Activated CD4-positive, alpha-beta T cell treated with anti-CD3 and anti-CD28 coated beads for 36 hours (primary cell): ENCODE measurements at places on chromosomes 16 and 17.

DNA sequence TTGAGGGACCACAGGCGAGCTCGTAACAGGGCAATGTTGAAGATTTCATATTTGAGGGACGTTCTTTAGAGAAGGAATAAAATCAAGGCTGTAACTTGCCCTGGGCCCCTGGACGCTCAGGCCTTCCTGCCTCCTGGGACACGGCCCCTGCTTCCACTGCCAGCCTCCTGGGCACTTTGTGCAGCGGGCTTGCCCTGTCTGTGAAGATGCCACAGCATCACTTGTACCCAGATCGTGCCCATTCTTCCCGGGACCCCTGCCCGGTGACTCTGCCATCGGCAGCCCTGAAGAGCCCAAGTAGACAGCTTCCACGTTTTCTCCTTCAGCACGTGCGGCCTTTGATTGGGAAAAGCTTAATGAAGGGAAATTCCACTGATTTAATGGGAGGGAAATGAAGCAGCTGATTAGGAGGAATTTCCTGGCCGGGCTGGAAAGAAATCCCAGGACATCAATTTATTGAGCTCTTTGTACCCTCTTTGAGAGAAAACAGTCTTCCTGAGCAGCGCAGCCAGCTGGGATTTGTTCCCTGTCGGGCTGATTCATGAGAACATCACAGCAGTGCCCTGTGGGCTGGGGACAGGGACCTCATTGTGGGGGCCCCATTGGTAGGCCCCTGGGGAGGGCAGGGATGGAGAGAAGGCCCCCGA, 71.5 kb downstream of the CRISPLD2 start:
- no peak for DNase-seq

DNA sequence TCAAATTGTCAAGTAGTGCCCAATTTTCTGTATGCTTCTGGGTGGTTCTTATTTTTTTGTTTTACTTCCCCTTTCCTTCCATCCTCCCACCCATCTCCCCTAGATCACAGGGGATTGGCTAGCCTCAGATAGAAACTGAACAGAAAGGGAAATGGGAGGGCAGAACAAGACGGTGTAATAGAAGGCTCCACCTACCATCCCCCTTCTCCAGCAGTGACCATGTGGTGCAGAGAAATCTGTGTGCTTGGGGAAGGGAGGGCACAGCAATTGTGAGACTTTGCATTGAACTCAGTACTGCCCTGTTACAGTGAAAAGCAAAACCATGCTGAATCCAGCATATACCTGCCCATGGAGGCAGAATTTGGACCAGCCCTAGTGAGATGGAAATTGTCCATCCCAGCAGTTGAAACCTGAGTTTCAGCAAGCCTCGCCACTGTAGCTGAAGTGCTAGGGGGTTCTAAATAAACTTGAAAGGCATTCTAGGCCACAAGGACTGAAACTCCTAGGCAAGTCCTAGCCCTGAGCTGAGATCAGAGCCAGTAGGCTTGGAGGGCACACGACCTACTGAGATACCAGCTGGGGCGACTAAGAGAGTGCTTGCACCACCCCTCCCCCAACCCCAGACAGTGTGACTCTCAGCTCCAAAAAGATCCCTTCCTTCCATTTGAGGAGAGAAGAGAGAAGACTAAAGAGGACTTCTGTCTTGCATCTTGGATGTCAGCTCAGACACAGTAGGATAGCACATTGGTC, 5.2 kb downstream of the SLFN11 start:
- peak; percentile 30 for DNase-seq

DNA sequence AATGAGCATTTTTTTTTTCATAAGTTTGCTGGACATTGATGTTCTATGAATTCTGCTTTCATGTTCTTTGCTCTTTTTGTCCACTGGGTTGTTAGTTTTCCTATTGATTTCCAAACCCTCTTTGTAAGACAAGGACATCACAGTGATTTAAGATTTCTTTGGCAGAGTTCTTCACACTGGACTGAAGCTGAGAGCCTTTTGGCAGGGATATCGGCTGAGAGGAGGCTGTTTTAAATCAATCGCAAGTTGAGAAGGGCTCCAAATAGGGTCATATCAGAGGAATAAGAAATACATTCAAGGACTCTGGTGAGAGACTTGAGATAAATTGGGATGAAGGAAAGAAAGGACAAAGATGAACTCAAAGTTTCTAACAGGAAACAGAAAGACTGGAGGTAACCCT, 165.8 kb upstream of the AXIN2 start:
- no peak for DNase-seq

DNA sequence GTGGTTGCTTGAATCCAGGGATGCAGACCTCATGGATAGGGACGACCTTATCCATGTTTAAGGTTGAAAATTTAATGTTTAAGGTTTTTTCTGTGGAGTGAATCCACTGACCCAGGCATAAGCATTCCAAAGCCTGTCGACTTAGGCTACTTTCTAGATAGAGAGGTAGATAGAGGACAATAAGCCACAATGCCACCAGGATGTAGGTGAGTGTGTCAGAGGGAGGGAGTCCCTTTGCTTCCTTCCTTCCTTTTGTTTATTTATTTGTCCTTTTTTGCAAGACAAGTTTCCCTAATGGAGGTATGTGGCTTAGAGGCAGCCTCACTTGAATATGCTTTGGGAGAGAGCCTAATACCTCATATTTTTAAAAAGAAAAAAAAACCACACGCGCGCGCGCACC, 834.2 kb upstream of the SOX9 start:
- DNase-seq, result no peak

DNA sequence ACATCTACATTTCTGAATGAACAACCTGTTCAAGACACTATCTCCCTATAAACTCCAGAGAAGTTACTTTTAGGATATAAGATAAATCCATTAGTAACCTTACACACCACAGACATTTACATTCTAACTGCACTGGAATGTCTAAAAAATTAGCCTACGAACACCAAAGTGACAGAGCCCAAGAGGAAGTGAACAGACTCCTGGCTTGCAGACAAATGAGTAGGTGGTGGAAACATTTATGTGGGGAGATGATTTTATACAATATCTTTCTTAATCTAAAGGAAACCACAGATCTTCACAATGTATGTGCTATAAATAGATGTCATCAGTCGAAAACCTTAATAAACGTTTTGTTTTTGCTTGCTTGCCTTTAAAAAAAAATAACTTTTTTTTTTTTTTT, 18.8 kb downstream of the ZNF652 start:
- peak; percentile 38 for DNase-seq

DNA sequence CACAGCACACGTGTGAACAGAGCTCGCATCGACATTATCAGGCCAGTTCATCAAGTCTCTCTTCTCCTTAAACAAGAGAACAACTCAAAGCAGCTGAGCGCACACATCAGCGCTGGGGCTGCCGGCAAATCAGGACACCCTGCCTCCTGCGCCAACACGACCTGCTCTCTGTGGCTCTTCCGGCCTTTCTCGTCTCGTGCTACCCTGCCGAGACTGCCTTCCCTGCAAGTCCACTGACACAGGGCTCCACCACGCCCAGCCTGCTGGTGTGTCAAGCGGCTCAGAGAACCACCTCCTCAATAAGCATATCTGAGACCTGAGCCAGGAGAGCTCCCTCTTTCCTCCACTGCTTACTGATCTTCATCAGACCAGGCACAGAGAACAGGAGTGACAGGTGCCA, 96.9 kb downstream of the ZNF778 start:
- DNase-seq, result peak; percentile 66
